Left kidney (tissue), 8 donors: ENCODE measurements at places on chromosomes 11 and 22. TPM values are rescaled to one million over a fixed set of nuclear protein-coding genes. Genes with fewer than 3 reads are reported as not detected.

Gene TECTA
- polyA plus RNA-seq, result 3.2 TPM

Gene OR52N4
- polyA plus RNA-seq, result not detected

Gene TYMP
- 1.0 TPM for polyA plus RNA-seq

Gene ENTHD1
- not detected for polyA plus RNA-seq

Gene NAALADL1
- 10.0 TPM for polyA plus RNA-seq

Gene KCNJ11
- polyA plus RNA-seq, result 2.6 TPM

Gene TRPM5
- 2.9 TPM for polyA plus RNA-seq

DNA sequence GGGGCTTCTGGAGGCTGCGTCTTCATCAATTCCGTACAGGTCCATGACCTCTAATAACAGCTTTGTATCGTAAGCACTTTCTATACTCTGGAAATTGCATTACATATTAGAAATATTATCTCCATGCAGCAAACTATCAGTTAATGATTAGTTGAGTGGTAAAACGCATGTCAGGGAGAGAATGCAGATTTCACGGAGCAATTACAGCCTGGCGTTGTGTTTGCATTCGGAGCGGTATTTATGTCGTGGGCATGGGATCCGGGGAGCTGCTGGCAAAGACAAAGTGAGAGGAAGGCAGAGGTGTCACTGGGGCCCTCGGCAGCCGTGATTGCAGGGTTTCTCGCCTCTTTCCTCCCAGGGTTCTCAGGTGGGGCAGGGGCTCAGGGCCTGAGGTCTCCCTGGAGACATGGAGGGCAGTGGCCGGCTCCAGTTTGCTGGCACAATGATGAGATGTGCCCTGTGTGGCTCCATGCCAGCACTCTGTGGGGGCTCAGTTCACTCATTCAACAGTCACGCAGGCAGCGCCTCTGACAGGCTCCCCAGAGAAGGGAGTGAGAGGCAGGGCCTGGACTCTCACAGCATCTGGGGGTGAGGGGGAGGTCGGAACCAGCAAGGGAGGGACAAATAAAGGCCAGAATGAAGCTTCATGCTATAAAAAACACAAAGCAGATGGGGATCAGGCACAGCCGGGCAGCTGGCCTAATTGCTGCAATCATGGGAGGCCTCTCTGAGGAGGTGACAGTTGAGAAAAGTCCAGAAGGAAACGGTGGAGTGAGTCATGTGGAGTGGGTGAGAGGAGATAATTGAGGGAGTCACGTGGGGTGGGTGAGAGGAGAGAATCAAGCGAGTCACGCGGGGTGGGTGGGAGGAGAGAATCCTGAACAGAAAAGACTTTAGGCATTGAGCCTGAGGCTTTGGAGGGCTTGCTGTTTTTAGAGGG lies 1002.7 kb downstream of the BRD1 start:
- DNase-seq, result no peak

DNA sequence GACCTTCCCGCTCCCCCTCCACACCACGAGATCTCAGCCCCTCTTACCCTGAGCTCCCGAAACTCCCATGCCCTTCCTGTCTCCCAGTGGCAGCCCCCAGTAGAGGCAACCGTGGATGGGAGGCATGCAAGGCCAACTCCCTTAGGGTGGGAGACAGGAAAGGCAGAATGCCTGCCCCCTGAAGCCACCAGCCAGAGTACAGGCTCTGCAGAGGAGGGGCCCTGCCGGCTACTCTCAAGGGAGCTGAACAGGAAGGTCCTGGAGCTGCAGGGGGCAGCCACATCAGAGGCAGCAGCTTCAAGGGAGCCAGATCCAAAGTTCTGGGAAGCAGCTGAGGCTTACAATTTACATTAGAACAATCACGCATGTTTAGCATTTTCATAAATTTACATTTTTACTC lies 38.3 kb downstream of the PDE2A start:
- no peak for DNase-seq

- no peak for DNase-seq
Observed at GRCh38 chr11:1762537-1763302, 1.0 kb downstream of the CTSD start.

DNA sequence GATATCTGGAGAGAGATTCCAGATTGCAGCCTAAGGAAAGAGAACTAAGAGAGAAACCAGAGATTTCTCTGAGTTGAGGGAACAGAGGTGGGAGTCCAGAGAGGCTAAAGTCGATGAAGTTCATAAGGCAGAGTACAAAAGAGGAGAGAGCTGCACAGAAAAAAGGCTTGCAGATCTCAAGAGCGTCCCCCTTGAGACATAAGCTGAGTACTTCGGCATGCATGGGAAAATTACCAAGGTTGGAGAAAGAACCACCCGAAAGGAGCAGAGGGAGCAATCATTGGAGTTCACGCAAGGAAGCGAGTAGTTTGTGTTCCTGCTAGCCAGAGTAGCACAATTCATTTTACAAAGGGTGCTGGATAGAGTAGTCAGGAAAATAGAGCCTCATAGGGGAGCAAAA lies 293.5 kb downstream of the TMEM135 start:
- DNase-seq, result no peak

DNA sequence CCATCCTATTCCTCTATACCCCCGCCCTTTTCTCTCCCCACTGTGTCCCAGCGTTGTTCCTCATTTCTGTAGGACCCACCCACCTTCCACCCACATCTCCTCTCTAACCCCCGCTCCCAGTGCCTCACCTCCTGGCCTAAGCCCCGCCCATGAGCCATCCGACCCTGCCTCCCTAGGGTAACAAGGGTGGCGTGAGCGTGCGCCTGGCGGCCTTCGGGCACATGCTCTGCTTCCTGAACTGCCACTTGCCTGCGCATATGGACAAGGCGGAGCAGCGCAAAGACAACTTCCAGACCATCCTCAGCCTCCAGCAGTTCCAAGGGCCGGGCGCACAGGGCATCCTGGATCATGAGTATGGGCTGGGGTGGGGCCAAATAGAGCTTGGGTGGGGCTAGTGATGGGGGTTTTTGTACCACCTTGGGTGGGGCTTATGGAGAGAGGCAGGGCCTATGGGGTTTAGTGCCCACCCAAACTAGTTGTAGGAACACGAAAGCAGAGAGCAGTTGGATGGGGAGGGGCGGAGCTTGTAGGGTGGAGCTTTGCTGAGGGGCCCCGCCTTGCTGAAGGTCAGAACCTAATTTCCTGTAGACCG lies 4.5 kb downstream of the INPP5J start:
- DNase-seq, result no peak

GRCh38 chr11:113632981-113633380 lies 73.1 kb downstream of the TMPRSS5 start:
- no peak for DNase-seq

- DNase-seq, result no peak
Observed at GRCh38 chr11:64339754-64340408, at the start of gene CCDC88B. Gene CCDC88B (plus strand): TSS chr11:64340204. CDS start chr11:64340267, 63 bp downstream.

DNA sequence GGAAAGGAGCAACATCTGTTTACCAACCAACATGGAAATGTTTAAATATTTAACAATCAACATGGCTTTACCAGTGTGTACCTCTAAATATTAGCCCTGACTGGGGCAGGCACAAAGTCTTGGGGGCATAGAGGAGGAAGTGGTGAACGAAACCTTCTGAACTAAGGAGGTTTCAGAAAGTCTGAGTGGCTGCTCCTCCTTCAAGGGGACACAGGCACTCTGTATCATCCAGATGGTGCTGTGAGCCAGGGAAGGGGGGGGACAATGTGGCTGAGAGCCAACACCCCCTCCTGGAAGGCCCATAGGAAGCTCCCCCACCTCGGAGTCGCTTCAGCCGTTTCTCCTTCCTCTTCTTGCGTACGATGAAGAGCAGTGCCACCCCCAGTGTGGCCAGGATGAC lies 107.7 kb downstream of the CEP164 start:
- no peak for DNase-seq

- no peak for DNase-seq
Observed at GRCh38 chr22:41565403-41566054, 4.7 kb downstream of the CSDC2 start.

- no peak for DNase-seq
Observed at GRCh38 chr11:17004486-17005148, 9.6 kb downstream of the PLEKHA7 start.

DNA sequence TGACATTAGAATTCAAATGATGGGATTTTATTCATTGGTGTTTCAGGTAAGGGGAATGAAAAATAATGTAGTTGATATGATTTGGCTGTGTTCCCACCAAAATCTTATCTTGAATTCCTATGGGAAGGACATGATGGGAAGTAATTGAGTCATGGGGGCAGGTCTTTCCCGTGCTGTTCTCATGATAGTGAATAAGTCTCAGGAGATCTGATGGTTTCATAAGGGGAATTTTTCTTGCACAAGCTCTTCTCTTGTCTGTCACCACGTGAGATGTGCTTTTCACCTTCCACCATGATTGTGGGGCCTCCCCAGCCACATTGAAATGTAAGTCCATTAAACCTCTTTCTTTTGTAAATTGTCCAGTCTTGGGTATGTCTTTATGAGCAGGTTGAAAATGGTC lies 268.6 kb upstream of the CHORDC1 start:
- no peak for DNase-seq

GRCh38 chr11:94149431-94150017 lies 20.9 kb downstream of the PANX1 start:
- DNase-seq, result no peak

DNA sequence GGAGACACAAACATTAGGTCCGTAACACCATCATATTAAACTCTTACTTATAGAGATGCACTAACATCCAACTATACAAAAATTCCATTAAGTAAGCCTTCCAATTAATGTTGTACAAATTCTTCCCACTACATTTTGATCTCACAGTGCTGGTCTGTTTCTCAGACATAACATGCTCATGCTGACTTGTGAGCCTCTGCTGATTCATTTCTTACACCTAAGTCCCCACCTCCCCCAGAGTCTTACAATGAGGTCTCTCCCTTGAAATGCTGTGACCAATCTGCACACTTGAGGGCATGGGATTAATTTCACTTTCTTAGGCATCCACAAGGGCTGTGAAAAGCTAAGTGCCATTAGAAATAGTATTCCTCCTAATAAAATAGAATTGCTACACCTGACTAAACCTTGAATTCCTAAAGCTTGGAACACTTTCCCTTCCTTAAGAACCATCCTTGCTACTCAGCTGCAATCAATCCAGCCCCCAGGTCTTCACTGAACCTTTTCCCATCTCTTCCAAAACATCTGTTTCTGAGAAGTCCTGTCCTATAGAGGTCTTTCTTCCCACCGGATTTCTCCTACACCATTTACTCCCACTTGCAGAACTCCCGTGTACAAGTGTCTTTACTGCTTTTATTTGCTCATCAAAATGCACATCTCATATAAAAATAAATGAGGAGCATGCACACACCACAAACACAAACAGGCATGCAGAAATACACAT lies 2.0 kb downstream of the HBG1 start:
- no peak for DNase-seq

- no peak for DNase-seq
Observed at GRCh38 chr22:46134111-46134705, 16.1 kb upstream of the PPARA start.

GRCh38 chr11:111829185-111829968 lies 42.0 kb downstream of the ALG9 start:
- no peak for DNase-seq

- DNase-seq, result no peak
Observed at GRCh38 chr11:35107861-35108260, 31.1 kb upstream of the CD44 start.

DNA sequence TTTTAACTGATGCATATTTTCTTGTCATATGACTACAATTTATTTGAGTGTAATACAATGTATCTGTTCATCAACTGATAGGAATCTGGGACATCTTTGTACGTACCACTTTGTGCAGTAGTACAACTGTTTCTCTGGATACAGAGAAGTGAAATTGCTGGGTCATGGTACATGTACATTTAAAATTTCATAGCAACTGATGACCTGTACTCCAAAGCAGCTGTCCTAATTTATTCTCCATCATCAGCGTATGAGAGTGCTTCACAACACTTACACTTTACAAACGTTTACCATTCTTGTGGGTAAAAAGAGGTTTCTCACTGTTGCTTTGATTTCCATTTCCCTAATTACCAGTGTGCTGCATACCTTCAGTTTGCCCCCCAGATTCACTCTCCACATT lies 552.8 kb upstream of the CADM1 start:
- no peak for DNase-seq

DNA sequence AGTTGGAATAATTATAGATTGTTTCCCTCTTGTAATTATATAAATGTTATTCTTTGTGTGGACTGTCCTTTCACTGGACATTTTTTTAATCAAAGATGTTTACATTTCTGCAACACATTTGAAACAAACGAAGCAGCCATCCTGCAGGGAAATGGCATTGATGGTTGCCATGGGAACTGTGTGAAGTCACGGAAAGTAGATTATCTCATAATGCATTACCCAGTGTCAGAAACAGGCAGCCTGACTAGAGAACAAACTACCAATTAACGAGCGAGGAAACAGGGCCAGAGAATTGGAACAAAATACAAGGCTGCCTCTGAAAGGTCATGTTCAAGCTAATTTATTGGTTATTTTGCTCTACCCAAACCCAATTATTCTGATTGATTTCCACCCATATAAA lies 96.9 kb upstream of the LARGE1 start:
- DNase-seq, result no peak

GRCh38 chr11:95563173-95563572 lies 226.4 kb downstream of the FAM76B start:
- DNase-seq, result no peak

DNA sequence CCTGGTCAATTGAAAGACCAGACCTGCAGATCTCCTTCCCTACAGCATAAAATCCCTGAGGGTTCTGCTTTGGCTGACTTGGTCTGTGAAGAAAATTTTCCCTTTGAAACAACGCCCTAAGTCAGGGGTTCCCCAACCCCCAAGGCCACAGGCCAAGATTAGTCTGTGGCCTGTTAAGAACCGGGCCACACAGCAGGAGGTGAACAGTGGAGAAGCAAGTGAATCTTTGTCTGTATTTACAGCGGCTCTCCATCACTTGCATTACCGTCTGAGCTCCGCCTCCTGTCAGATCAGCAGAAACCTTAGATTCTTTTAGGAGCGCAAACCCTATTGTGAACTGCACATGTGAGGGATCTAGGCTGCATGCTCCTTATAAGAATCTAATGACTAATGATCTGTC lies 38.2 kb downstream of the CCDC83 start:
- no peak for DNase-seq

DNA sequence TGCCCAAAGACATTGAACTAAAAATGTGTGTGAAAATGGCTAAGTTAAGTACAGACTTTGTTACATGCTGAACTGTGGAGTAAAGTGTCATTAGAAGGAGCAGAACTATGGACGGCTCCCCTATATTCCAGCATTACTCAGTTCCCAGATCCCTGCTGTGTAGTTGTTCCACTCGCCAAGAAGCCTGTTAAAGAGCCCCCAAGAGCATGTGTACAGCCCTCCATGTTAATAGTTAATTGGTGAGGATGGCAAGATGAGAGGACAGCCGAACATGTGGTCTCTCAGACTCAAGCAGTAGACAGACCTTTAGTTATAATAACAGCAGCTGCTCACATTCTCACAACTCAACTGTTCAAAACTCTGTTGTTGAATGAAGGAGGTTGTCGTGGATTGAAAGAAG lies 127.4 kb downstream of the ELP4 start:
- DNase-seq, result no peak
